Fibroblast of skin of left quadriceps (primary cell): ENCODE measurements at places on chromosomes 2 and 18.

GRCh38 chr18:7172611-7173010, 55.0 kb upstream of the LAMA1 start:
- no peak for DNase-seq

GRCh38 chr2:43238176-43238575, 11.8 kb upstream of the ZFP36L2 start:
- no peak for DNase-seq

DNA sequence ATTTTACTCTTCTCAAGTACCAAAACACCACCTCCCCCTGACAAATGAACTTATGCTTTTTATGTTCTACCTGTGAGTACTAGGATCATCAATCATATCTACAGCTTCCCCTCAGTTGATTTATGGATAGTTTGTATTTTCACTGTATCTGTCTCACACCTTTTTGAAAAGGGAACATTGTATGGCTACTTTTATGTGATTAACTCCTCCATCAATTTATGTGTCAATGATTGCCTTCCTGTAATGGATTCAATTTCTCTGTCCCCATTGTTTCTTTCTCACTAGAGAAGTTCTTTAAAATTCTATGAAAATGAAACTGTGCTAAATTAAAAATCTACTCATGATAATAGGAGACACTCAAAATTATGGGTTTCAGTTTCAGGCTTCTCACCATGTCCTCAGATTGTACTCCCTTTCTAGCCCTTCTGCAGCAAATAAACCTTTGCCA, 935.0 kb downstream of the TRIB2 start:
- DNase-seq: no peak

DNA sequence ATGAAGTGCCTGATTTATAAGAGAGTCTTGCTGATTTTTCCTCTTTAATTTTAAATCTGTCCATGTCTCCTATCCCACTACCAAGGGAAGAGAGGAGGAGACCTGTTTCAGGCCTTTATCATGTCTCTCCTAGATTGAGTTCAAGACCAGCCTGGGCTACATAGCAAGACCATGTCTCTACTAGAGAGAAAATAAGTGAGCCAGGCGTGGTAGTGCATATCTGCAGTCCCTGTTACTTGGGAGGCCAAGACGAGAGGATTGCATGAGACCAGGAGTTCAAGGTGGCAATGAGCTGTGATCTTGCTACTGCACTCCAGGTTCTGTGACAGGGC, 20.0 kb downstream of the EML4 start:
- no peak for DNase-seq

GRCh38 chr2:101435001-101435862, 39.7 kb downstream of the RFX8 start:
- peak; percentile 85 for DNase-seq

GRCh38 chr18:32386471-32386870, 84.2 kb downstream of the GAREM1 start:
- DNase-seq: no peak
